ENCODE measurements at places on chromosomes 4 and X.

- no peak for DNase-seq
These were observed 2.7 kb upstream of the ALAS2 start for GRCh38 chrX:55033429-55033828.

DNA sequence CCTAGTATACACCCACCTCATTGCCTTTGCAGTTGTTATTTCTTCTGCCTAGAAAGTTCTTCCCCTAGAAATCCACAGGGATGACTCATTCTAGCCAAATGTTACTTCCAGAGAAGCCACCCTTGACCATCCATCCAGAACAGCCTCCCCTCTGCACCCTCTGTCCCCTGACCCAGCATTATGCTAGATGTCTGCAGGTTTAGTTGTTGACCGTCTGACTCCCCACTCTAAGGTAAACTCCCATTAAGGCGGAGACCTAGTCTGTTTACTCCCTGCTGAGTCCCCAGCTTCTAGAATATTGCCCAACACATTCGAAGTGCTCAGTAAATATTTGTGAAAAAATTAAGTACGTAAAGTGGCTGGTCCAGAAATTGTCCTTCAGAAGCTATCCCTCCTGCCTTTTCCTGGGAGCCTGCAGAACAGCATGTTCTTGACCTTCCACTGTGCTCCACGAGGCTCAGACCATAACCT is 11.0 kb downstream of the SRD5A3 start:
- DNase-seq = no peak

GRCh38 chr4:128550060-128550459 is 259.4 kb upstream of the JADE1 start:
- DNase-seq = no peak

DNA sequence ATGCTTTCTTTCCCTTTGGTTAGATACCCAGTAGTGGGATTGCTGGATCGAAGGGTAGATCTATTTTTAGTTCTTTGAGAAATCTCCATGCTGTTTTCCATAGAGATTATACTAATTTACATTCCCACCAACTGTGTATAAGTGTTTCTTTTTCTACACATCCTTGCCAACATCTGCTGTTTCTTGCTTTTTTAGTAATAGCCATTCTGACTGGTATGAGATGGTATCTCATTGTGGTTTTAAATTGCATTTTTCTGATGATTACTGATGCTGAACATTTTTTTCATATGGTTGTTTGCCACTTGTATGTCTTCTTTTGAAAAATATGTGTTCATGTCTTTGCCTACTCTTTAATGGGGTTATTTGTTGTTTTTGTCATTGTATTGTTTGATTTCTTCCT is 6.6 kb upstream of the AGA start:
- DNase-seq = no peak

DNA sequence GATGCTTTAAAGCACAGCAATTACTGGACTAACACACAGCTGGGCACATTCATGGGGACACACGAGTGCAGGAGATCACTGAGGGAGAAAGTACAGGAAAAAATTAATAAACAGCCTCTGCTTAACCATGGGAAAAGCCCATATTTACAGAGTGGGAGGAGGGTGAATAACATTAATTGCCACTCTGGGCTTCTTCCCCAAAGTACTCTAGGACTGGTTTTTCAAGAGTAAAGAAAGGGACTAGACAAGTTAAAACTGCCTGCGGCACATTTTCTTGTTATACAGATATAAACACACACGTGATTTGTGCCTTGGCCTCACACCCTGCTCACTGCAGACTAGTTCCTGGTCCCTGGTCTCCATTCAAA is 179.7 kb upstream of the TET2 start:
- DNase-seq = no peak

- no peak for DNase-seq
These were observed 61.9 kb downstream of the PRKG2 start for GRCh38 chr4:81152839-81153713.

- no peak for DNase-seq
These were observed 78.8 kb downstream of the TMEM164 start for GRCh38 chrX:110081740-110082139.

DNA sequence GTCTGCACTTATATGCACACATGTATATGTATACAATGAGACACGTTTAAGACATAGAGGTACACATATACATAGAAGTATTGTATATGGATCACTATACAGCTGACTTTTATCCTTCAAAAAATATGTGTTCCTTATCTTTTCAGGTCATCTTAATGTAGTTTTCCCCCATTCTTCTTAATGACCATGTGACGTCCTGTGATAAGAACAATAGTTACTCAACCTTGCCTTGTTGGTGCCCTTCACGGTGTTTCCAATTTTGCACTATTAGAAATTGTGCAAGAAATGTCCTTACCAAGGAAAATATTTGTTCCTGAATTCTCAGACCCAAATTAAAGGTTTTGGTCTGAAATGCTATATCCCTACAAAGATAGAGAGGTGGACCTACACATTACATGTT is 1.0 kb upstream of the PPBP start:
- DNase-seq = no peak

DNA sequence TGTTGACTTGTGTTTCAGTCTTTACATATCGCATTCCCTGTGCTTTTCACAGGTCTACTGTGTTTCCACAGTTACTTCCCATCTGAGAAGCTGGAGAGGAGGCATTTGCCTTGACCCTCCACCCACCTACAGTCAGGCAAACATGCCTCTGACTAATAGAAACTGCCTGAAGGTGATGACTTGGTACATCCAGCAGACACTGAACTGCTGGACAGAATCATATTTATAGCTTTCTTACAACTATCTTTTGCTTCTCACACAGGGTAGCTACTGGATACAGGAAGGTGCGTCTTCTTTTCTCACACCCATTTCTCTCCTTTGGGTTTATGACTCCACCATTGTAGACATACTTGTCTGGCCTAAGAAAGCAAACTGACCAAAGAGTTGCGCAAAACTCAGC is 58.0 kb downstream of the VGLL1 start:
- no peak for DNase-seq

- no peak for DNase-seq
These were observed 2137.1 kb upstream of the TENM3 start for GRCh38 chr4:180106122-180106521.

- no peak for DNase-seq
These were observed 7.2 kb upstream of the TSPYL2 start for GRCh38 chrX:53075011-53075410.

DNA sequence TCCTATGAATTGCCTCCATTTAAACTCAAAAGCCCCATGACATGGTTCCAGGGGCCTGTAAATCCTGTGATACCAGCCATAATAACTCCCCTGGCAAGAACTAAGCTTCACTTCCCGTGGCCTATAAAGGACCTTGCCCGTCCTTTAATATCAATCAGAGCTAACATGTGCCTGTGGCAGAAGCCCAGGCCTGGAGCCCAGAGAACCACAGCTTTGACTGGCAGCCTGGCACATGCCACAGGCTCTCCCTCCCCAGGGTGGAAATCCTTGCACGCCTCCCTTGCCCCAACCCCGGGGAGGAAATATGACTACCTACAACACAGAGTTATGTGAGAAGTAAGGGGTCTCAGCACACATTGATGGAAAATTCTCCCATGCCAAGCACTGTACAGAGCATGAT is 287.4 kb downstream of the RAB28 start:
- no peak for DNase-seq

Data from activated CD8-positive, alpha-beta memory T cell treated with anti-CD3 and anti-CD28 coated beads for 1 hour (primary cell).